SK-N-SH (cell line): ENCODE measurements at places on chromosomes 1 and 21. TPM values are rescaled to one million over a fixed set of nuclear protein-coding genes. Genes with fewer than 3 reads are reported as not detected.

DNA sequence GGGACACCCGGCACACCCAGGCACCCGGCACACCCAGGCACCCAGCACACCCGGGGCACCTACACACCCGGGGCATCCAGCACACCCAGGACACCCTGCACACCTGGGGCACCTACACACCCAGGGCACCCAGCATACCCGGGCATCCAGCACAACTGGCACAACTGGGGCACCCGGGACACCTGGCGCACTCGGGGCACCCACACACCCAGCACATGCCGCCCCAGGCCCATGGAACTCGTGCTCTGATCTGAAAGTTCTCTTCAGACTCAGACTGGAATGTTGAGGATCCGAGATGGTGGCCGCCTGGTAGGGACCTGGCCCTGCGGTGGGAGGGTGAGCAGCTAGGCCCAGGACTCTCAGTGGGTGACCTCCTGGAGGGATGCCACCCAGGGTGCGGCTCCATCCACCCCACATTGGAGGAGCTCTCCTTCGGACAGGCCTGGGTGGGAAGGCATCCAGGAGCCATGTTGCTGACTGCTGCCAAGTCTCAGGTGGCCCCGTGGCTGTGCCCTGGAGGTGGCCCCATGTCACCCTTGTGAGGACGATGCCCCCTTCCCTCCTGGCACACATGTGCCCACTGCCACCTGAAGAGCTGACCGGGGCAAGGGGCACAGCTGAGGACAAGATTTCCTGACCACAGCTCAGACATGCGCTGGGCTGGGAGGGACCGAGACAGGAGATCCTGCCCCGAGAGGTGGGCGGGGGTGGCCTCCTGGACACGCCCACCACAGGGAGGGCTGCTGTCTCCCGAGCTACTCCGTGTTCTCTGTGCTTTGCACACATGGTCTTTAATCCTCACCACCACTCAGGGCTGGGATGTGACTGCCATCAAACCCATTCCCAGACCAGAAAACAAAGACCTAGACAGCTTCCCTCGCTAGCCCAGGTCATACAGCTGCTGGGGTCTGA lies 37.0 kb downstream of the UBE2G2 start:
- peak; percentile 50 for DNase-seq

- DNase-seq: no peak
Observed at GRCh38 chr1:240086726-240087125, 5.0 kb upstream of the FMN2 start.

DNA sequence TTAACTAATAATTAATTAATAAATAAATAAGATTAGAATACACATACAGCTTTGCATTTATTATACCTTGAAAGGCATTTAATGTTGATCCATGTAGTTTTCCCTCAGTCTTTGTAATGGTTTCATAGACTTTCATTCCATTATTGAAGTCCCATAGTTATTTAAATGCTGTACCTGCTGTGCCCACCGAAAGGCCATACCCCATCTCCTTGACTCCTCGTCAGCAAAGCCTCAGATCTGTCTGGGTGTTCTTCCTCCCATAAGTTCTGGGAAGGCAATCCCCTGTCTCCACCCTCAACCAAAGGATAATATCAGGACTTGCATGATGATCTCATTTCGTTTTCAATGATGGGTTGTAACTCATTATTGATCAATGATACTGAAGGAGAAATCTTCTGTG lies 17.1 kb downstream of the CCN1 start:
- DNase-seq: no peak

- no peak for DNase-seq
Observed at GRCh38 chr1:101325144-101325543, 88.3 kb downstream of the S1PR1 start.

- no peak for DNase-seq
Observed at GRCh38 chr1:110645821-110646735, 28.7 kb downstream of the KCNA3 start.

- no peak for DNase-seq
Observed at GRCh38 chr1:234616644-234617043, 6.7 kb upstream of the IRF2BP2 start.

The CD1D gene
- not detected in 2 replicates for polyA plus RNA-seq

The BRINP3 gene
- polyA plus RNA-seq: not detected in 2 replicates

The DIRAS3 gene
- polyA plus RNA-seq: 14.7 and 16.6 TPM in 2 replicates

The TUFT1 gene
- polyA plus RNA-seq: 20.6 and 27.9 TPM in 2 replicates

The HES2 gene
- 0.03 TPM in 2 replicates for polyA plus RNA-seq

The DSCAM gene
- not detected in 2 replicates for polyA plus RNA-seq

The GPX7 gene
- 5.7 and 6.2 TPM in 2 replicates for polyA plus RNA-seq

The IL23R gene
- not detected in 2 replicates for polyA plus RNA-seq

The S100A8 gene
- polyA plus RNA-seq: not detected in 2 replicates

The TNFRSF14 gene
- polyA plus RNA-seq: 0.19 and 0.28 TPM in 2 replicates

The GLUL gene
- 107 TPM in 2 replicates for polyA plus RNA-seq
